ENCODE measurements at places on chromosomes 12 and 14.

GRCh38 chr12:38149395-38150073 is 167.0 kb upstream of the ALG10B start:
- DNase-seq, result no peak

GRCh38 chr12:92396647-92397252 is 251.1 kb upstream of the BTG1 start:
- DNase-seq, result no peak

DNA sequence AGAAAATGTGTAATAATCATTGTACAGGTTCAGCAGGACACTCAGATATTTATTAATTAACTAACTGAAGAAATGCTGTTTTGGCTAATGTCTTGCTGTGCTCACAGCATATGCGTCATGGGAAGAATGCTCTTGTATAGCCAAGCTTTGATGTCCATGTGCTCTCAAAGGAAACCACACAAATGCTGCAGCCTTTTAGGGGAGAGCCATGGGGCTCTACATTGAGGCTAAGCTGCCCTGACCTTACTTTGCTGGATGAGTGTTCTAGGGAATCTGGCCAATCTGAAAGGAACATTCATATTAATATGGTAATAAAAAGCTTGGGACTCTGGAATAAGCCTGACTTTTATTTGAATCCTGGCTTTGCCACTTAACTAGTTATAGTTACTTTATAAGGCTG is 9.5 kb upstream of the CRADD start:
- no peak for DNase-seq

- DNase-seq, result no peak
These were observed 602.7 kb upstream of the FLRT2 start for GRCh38 chr14:84927096-84927827.

- no peak for DNase-seq
These were observed 79.1 kb upstream of the BDKRB2 start for GRCh38 chr14:96125536-96125935.

DNA sequence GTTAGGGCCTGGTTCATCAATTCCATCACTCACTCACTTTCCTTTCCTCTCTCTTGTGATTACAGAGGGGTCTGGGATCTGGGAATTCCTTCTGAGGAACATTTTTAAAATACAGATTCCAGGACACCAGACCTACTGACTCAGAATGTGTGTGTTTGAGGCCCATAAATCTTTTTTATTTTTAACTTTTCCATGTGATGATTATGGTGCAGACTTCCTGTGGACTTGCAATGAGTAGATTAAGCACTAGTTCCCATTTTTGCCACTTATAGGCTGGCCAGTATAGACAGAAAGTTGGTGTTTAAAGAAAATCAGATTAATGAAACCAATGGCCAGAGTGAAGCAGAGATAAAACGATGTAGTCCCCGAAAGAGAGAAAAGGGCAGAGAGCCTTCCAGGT is 28.1 kb downstream of the SLC41A2 start:
- DNase-seq, result no peak

DNA sequence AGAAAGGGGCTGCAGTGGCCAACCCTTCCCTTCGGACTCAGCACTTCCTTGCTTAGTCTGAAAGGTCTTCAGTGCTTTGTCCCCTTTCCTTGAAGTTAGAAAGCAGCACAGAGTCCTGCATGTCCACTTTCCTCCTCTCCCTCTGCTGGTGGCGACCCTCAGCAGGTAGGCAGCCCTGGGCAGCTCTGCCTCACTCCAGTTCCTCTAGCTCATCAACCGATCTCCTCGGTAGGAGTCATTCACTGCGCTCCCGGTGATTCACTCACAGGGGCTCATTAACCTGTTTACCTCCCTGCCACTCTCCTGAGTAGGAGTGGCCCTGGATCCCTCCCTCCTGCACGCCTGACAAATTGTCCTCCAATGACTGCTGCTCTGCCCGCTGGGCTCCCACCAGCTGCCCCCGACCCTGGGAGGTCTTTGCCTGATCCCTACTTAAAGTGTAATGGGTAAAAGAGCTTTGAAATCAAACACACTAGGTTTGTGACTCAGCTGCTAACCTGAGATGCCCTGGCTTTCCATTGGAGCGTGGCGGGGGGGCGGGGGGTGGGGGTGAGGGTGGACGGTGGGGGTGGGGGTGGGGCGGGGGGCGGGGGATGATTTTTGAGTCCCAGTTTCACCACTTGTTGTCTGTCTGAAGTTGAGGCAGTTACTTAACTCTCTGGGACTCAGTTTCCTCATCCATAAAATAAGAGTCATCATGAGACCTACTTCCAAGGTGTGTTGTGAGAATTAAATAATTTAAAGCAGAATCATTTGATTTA is 4.2 kb downstream of the SCNN1A start:
- no peak for DNase-seq

- peak; percentile 75 for DNase-seq
These were observed 105.0 kb upstream of the PRB2 start for GRCh38 chr12:11500188-11500860.

DNA sequence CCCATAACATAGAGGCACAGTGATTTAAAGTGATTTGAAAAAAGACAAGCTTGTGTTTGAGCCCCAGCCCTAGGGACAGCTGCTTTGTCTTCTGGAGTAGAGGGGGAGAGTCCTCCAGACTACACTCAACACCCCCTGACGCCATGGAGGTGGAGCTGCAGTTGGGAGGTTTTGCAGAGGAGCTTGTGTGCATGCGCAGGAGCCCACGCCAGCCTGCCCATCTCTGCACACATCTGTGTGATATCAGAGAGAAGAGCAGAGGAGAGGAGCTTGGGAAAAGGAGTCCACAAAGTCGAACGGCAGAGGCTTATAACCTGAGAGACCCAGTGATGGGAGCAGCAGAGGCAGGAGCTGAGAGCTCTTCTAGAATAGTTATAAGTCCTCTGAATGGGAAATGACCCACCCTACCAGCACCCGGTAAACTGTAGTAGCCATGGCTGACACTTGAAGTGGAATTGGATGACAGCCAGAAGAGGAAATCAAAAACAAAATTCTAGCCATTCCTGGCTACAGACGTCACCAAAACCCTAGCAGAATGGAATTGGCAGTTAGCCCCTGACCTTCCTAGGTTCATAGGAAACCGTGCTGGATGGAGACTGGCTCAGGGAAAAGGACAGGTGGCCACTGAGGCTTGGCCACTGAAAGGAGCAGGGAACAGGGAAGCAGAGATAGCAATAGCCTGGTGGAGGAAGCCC is 185.1 kb upstream of the VASH1 start:
- no peak for DNase-seq

GRCh38 chr12:109695416-109695815 is 18.2 kb upstream of the FAM222A start:
- no peak for DNase-seq

- DNase-seq, result no peak
These were observed 173.2 kb downstream of the CAND1 start for GRCh38 chr12:67442347-67442841.

DNA sequence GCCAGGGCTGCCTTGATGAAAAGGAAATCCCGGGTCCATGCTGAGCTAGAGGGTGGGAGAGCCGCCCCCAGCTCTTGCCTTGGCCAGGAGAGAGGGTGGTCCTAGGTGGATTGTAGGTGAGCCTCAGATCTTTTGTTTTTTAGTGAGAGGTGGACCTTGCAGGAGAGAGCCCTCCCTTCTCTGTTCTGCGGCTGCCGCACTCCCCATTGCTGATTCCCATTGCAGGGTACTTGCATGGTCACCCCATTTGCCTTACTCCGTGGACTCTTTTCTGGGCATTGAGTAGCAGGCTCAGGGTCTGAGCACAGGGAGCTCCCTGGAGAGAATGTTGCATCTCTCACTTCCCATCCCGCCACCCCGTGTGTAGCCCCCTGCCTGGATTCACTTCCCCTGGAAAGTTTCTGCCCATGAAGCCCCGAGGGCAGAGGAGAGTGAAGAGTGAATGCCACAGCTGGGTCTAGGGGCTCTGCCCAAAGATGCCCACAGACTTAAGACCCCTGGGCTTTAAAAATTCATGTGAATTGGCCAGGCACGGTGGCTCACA is 10.2 kb downstream of the VASH1 start:
- no peak for DNase-seq

- no peak for DNase-seq
These were observed 1.3 kb downstream of the A2ML1 start for GRCh38 chr12:8823565-8824300.

GRCh38 chr14:99884834-99885648 is 91.8 kb downstream of the EML1 start:
- DNase-seq, result peak; percentile 37

DNA sequence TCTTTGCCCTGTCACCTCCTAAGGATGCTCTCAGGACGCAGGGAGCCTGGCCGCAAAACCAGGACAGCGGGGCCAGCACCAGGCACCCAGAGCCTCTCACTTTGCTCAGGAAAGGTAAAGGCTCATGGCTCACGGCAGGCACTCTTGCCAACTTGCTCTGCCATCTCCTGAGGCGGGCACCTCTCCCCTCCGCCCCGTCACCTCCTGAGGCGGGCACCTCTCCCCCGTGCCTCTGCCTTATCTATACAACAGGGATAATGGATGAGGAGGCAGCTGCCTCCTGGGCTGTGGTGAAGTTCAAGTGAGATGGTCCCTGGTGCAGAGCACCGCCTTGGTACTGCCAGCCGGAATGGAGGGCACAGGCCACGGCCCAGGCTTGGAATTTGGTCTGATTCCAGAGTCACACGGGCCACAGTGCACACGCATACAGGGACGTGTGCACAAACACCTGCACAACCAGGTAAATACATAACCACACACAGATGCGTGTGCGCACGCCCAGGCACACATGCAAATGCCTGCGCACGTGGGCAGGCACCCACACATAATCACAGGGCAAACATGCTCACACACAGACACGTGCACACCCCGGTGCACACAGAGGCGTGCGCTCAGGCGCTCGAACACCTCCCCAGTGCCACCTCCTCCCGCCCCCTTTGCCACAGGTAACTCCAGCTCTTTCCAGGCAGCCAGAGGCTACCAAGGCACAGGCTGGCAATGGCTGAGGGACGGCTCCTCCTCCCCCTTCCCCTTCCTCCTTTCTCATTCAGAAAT is 11.6 kb downstream of the DEGS2 start:
- no peak for DNase-seq

DNA sequence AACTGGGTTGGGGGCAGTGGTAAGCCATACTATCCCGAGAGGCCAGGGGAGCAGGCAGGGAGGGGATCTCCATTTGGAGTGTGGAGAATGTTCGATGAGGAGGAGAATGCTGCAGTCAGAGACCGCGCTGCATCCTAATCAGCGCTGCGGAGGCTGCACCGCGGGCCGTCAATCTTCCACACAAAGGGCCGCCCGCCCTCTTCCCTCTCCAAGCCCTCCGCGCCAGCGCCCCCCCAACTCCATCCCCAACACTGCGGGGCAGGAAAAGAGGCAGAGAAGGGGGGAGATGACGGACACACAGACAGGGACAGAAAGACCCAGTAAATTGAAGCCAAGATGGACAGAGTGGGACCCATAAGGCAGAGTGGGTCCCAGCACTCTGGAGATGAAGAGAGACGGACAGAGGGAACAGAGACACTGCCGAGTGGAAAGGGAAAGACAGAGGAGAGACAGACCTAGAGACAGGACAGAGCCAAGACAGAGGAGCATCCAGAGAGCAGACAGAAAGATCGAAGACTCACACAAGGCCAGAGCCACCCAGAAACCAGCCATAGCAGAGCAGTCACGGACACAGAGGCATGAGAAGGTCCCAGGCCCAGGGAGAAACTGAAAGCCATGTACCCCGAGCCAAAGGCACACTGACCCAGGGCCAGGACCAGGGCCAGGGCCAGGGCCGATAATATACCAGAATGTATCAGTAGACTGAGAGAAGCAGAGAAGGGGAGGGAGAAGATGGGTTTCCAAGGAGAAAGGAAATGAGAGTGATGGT is 3.5 kb downstream of the CISTR start:
- no peak for DNase-seq

DNA sequence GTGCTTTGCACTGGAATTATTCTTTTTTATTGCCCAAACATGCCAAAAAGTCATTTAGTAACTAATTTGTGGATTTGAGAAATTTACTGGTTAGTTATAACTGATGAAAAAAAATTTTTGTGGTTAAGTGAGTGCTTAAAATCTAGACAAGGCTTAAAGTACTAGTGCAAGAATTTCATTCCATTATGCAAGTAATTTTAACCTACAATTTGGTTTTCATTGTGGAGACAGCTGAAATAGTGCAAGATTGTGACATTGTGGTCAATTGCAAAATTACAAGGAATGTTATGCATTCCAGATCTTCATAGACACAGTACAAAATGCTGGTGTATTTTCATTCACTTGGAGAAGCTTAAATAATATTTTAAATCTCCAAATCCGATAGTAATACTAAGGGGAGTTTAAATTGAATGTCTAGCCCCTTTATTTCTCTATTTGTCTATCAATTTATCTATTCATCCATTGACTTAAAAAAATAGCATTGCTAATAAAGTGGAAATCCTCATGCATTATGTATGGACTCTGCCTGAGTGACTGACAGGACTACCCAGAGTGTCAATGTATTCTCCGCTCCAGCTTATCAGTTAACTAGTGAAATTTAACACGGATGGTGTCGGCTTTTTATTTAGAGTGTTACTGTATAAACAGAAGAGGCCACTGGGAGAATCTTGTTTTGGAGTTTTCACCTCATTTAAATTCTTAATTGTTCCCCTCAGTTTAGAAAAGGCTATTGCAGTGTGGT is 125.9 kb downstream of the ALX1 start:
- no peak for DNase-seq

- DNase-seq, result no peak
These were observed 14.5 kb downstream of the KRAS start for GRCh38 chr12:25236190-25236589.

GRCh38 chr12:64678835-64679234 is 68.5 kb downstream of the RASSF3 start:
- no peak for DNase-seq

- DNase-seq, result no peak
These were observed 80.2 kb downstream of the TMTC1 start for GRCh38 chr12:29703528-29703927.

- DNase-seq, result no peak
These were observed 69.2 kb downstream of the PTPRQ start for GRCh38 chr12:80513211-80513610.

DNA sequence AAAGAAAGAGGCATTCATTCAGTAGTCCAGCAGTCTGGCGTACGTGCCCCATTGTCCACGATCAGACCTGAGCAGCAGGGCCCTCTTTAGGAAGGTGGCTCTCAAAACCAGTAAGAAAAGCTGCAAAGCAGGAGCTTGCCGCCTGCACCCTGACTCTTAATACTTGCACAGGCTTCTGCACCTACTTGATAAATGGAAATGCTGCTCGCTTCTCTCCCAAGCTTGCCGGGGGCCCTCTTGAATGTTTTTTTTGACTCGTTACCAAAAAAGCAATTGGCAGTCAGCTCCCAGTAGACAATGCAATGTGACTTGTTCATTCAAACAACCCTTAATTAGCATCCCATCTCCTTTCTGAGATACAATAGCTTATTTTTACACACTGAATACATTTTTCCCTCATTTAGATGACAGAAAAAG is 27.2 kb upstream of the PTPRB start:
- no peak for DNase-seq

GRCh38 chr14:65137648-65138307 is 35.5 kb upstream of the MAX start:
- DNase-seq, result no peak

GRCh38 chr12:104175726-104176247 is 37.8 kb upstream of the NFYB start:
- no peak for DNase-seq

All from stimulated activated CD4-positive, alpha-beta T cell treated with anti-CD3 and anti-CD28 coated beads, Interleukin-4, amount 100 ng/mL, for 24 hours (primary cell).